Heart left ventricle (tissue), 16 donors: ENCODE measurements at places on chromosomes 2 and 18.

- H3K36me3 ChIP-seq: no peaks in the 10 kb centered on the region
- no peak overlapping the region for H3K4me3 ChIP-seq
- H3K4me1 ChIP-seq: no peaks in the 10 kb centered on the region
- H3K27me3 ChIP-seq: no peaks in the 10 kb centered on the region
- no peak overlapping the region for H3K27ac ChIP-seq
- DNase-seq: no peak
These were observed 140.5 kb downstream of the ASB1 start for GRCh38 chr2:238567067-238567855.

GRCh38 chr2:28970464-28971160, 10.5 kb upstream of the TOGARAM2 start:
- no peak overlapping the region for H3K27ac ChIP-seq
- H3K4me1 ChIP-seq: no peaks in the 10 kb centered on the region
- no peak overlapping the region for H3K4me3 ChIP-seq
- H3K27me3 ChIP-seq: no peaks in the 10 kb centered on the region

DNA sequence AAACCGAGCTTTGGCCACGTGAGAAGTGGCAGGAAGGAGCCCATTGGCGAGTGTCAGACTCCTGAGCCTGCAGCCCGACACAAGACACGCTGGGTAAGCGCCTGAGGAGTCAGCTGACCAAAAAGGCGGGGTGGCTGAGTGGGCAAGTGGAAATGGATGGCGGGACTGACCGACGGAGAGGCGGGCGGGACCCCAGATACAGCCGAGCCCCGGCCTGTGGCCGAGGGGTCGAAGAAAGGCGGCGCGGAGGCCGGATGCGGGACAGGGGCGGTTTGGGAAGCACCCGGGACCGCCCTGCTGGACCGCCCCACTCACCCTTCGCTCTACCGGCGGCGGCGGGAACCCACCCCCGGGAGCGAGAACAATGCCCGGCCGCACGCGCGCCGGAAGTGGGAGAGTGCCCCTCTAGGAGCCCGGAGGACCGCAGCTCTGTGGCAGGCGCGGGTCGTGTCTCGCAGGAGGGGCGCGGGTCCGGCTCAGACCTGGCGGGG, 22.8 kb downstream of the ZSCAN30 start:
- H3K36me3 ChIP-seq: peaks cover 22% of the 10 kb centered on the region
- H3K27me3 ChIP-seq: no peaks in the 10 kb centered on the region
- H3K4me3 ChIP-seq: peak overlapping the region; percentile 67
- H3K27ac ChIP-seq: peak overlapping the region; percentile 91

GRCh38 chr2:115842306-115842705, 1399.9 kb downstream of the DPP10 start:
- no peaks in the 10 kb centered on the region for H3K27me3 ChIP-seq
- no peaks in the 10 kb centered on the region for H3K36me3 ChIP-seq
- H3K4me1 ChIP-seq: no peaks in the 10 kb centered on the region
- no peak overlapping the region for H3K4me3 ChIP-seq
- DNase-seq: no peak

GRCh38 chr2:203870941-203871340, 3.4 kb downstream of the CTLA4 start:
- no peaks in the 10 kb centered on the region for H3K36me3 ChIP-seq
- DNase-seq: no peak
- H3K27me3 ChIP-seq: no peaks in the 10 kb centered on the region
- no peak overlapping the region for H3K27ac ChIP-seq
- H3K4me1 ChIP-seq: no peaks in the 10 kb centered on the region

GRCh38 chr2:136404925-136405324, 287.0 kb upstream of the CXCR4 start:
- H3K36me3 ChIP-seq: no peaks in the 10 kb centered on the region
- peaks cover 19% of the 10 kb centered on the region for H3K27me3 ChIP-seq
- H3K27ac ChIP-seq: no peak overlapping the region
- H3K4me3 ChIP-seq: no peak overlapping the region
